COR-L47 (cell line): ENCODE measurements at places on chromosomes 7 and 10.

GRCh38 chr10:123202506-123202905 is 48.3 kb downstream of the BUB3 start:
- no peak for DNase-seq

GRCh38 chr7:99397297-99397983 is 11.0 kb downstream of the PDAP1 start:
- no peak for DNase-seq

- no peak for DNase-seq
Observed at GRCh38 chr10:48708144-48708543, 23.5 kb downstream of the WDFY4 start.

GRCh38 chr7:142798451-142799436 is 28.0 kb downstream of the PRSS2 start:
- DNase-seq, result no peak

GRCh38 chr10:28722065-28722803 is 44.9 kb downstream of the BAMBI start:
- peak; percentile 57 for DNase-seq

DNA sequence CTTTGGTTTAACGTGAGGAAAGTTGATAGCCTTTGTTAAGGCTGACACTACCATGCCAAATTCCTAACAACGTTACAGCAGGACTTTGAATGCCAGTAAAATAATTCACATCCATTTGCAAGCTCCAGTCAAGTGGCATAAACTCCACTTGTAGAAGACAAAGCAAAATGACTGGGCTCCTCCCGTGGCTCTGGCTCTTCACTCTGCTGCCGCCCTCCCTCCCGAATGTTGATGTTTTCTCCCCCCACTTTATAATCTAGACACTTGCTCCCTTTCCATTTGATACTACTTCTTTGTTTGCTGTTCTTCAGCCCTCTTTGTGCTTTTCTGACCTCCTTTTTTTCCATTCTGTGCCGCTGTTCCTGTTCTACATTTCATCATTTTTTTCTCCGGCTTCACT is 22.8 kb upstream of the ITGB8 start:
- no peak for DNase-seq

DNA sequence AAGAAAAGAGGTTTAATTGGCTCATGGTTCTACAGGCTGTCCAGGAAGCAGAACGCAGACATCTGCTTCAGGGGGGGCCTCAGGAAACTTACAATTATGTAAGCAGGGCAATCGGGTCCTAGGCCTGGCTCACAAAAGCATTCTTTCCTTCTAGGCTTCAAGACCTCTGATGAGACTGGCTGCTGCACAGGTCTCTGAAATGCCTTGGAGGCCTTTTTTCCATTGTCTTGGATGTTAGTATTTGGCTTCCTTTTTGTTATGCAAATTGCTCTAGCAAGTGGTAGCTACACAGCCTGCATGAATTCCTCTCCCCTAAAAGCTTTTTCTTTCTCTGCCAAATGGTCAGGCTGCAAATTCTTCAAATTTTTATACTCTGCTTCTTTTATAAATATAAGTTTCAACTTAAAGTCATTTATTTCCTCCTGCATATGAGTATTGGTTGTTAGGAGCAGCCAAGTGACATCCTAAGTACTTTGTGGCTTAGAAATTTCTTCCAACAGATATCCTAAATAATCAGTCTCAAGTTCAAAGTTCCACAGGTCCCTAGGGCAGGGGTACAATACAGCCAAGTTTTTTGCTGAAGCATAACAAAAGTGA is 83.1 kb upstream of the SEMA3A start:
- no peak for DNase-seq

DNA sequence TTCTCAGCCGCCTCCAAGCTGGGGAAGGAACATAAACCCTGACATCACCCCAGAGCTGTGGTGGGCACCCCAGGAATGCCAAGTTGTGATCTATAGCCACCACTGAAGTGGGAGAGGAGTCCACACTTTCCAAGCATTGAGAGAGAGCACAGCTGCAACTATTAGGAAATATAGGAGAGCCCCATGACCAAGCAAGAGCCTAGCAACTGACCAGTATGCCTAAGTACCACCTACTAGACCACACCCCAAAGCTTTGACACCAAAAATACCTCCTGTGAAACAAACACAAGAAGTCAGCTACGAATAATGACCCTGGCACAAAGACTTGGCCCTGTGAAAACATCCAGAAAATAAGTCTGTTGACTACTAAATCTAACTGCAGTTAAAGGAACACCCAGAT is 804.1 kb upstream of the IGFBP3 start:
- DNase-seq, result no peak

- no peak for DNase-seq
Observed at GRCh38 chr7:120170834-120171233, 102.1 kb upstream of the KCND2 start.

GRCh38 chr10:29751684-29752083 is 116.9 kb upstream of the SVIL start:
- no peak for DNase-seq

DNA sequence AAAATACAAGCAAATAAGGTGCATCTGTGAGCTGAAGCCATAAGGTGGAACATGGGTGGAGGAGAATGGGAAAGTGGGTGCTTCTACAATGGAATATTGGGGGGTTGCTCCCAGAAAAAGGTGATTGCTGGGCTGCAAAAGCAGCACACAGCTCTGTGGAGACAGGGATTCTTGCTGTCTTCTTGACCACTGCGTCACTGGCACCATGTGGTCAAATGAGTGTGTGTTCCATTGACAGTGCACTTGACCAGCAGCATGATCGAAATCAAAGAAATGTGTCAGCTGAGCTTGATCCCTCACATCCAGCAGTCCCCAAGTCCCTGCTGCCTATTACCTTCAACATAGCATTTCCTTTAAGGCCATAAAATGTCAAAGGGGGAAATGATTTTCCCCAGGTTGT is 56.2 kb downstream of the GPR26 start:
- no peak for DNase-seq

DNA sequence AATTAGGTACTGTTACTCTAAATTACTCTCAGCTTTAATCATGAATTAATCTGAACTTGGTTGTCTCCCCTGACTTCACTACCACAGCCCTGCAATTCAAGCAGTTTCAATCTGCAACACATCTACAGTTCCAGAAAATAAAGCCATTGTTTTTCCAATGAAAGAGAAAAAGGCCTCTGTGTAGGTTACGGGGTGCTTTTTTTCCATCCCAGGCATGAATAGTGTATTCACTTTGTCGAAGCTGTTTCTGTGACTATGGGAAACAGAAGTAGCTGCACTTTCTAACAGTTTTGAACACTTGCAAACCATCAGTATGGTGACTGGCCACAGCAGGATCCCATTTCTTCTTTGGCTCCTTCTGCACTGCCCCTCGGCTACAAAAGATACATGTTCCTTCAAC is 460.2 kb downstream of the GRM8 start:
- DNase-seq, result no peak

DNA sequence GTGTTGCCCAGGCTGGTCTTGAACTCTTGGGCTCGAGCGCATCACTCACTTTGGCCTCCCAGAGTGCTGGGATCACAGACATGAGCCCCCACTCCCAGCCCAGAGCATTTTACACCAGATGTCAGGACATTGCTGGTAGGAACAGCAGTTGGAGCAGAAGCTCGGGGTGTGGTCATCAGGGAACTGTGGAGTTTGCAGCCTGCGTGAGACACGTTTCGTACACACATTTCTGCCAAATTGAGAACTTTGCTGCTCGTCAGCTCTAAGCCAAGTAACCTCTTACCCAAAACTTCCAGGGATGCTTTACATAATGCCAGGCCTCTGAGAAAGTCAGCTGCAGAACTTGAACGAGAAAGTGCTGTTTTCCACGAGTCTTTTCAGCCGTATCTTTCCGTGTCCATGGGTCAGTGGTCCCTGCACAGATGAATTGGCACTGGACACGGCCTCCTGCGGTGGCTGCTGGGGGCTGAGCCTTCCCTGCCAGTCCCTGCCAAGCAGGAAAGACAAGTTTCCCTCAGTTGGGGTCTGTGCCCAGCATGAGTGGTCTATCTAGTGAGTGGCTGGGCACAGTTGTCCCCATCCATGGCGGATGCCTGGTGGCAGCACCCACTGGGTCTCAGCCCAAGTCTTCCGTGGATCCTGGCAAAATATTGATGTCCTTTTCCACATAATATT is 54.4 kb downstream of the DNAJB6 start:
- DNase-seq, result no peak

- DNase-seq, result no peak
Observed at GRCh38 chr10:120969219-120969645, 118.1 kb downstream of the WDR11 start.

DNA sequence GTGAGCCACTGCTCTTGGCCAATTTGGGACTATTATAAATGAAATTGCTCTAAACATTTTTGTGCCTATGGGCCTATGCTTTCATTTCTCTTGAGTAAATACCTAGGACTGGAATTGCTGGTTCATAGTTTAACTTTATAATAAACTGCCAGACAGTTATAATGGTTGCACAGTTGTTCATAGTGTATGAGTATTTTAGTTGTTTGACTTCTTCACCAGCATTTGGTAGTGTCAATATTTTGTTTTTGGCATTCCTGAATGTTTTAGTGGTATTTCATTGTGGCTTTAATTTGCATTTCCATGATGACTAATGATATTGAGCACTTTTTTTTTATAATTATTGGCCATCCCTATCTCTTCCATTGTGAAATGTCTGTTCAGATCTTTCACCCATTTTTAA is 29.5 kb downstream of the PLEKHA8 start:
- no peak for DNase-seq

- DNase-seq, result no peak
Observed at GRCh38 chr10:1100691-1101368, 44.6 kb downstream of the WDR37 start.

DNA sequence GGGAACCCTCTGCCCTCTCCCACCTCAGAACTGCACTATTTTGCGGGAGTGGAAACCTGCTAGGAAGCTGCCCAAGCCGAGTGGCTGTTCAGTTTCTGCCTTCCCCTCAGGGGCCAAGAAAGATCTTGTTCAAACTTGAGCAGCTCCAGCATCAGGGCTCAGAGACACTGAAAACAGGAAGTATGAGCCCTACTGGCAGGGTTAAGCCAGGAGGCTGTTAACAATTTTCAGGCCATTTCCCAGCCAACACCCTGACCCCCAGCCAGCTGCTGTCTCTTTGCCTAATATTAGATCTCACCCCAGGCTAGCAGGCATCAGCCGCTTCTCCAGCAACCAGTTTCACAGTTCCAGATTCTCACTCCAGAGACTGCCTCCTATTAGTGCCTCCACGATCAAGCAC is 9.2 kb downstream of the PLAU start:
- DNase-seq, result no peak

- no peak for DNase-seq
Observed at GRCh38 chr10:56109454-56109853, 251.6 kb downstream of the ZWINT start.

DNA sequence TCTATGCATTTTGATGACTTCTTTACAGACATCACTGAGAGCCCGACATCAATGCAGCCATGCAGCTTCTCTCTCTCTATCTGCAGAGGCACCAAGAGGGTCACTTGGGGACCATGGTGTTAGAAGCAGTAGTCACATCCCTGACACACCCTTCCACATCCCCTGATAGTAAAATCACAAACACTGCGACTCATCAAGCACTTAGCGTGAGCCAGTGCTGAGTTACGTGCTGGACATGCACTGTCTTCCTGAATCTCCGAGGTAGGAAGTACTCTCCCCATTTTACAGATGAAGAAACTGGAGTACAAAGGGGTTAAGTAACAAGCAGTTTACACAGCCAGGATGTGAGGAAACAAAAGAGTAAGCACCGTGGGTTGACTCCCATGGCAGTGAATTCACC is 109.2 kb downstream of the OSBPL3 start:
- DNase-seq, result no peak

DNA sequence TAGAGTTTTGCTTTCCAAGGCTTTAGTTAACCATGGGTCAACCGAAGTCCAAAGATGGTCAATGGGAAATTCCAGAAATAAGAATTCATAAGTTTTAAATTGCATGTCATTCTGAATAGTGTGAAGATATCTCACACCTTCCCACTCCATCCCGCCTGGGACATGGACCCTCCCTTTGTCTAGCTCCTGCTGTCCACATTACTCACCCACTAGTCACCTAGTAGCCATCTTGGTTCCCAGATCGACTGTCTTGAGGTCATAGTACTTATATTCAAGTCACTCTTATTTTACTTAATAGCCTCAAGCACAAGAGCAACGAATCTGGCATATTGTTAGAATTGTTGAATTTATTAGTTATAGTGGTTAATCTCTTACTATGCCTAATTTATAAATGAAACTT is 366.6 kb downstream of the PRPF18 start:
- no peak for DNase-seq

DNA sequence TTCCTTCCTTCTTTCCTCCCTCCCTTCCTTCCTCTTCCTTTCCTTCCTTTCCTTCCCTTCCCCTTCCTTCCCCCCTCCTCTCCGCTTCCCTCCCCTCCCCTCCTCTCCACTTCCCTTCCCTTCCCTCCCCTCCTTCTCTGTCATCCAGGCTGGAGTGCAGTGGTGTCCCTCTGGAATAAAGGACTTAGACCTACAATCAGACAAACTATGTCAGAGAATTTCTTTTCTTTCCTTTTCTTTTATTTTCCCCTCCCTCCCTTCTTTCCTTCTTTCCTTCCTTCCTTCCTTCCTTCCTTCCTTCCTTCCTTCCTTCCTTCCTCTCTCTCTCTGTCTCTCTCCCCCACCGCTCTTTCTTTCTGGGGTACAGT is 242.2 kb downstream of the GATA3 start:
- DNase-seq, result no peak

DNA sequence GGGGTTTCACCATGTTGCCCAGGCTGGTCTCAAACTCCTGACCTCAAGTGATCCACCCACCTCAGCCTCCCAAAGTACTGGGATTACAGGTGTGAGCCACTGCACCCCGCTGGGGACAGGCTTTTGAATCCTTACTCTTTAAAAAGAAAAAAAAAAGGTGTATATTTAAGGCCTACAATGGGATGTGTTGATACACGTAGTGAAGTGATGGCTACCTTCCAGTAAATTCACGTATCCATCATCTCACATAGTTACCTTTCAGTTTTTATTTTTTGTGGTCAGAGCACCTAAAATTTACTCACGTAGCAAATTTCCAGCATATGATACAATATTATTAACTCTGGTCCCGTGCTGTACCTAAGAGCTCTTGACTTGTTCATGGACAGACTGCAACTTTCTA is 119.5 kb upstream of the INSYN2A start:
- DNase-seq, result no peak

- no peak for DNase-seq
Observed at GRCh38 chr10:110203500-110204455, 3.6 kb upstream of the MXI1 start.

- DNase-seq, result no peak
Observed at GRCh38 chr7:102072636-102073209, 213.9 kb upstream of the SH2B2 start.

- DNase-seq, result no peak
Observed at GRCh38 chr7:108815815-108816214, 246.1 kb downstream of the DNAJB9 start.

DNA sequence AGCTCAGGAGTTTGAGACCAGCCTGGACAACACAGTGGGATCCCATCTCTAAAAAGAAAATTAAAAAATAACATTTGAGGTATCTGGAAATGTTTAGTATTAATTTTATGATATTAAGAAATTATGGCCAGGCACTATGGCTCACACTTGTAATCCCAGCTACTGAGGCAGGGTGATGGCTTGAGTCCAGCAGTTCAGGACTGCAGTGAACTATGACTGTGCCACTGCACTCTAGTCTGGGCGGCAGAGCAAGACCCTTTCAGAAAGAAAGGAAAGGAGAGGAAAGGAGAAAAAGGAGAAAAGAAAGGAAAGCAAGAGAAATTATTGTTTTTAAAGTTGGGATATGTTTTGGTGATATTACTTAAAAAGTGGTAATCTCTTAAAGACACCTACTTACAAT is 2.5 kb upstream of the CCDC186 start:
- no peak for DNase-seq

- no peak for DNase-seq
Observed at GRCh38 chr10:29355411-29355991, 66.6 kb downstream of the LYZL1 start.
